ENCODE measurements at places on chromosomes 13 and 19.

GRCh38 chr19:1289686-1290025, 4.0 kb downstream of the EFNA2 start:
- DNase-seq, result no peak

DNA sequence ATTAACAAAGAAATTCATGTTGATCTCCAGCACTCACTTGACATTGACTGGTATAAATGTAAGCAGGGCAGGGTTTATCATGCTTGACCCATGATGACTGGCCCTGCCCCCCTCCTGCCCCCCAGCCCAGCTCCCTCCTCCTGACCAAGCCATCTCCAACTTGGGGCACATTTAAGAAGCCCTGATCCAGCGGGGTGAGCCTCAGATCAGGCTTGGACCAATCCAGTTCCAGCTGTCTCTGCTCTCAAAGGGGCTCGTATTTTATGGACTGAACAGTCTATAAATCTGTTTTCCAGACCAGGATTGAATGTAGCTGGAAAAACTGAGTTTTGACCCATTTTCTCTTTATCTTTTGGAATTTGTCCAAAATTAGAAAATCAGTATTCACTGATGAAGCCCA, 100.0 kb downstream of the COL4A1 start:
- no peak for DNase-seq

GRCh38 chr19:4089400-4089908, 22.8 kb upstream of the ZBTB7A start:
- DNase-seq, result peak; percentile 83

DNA sequence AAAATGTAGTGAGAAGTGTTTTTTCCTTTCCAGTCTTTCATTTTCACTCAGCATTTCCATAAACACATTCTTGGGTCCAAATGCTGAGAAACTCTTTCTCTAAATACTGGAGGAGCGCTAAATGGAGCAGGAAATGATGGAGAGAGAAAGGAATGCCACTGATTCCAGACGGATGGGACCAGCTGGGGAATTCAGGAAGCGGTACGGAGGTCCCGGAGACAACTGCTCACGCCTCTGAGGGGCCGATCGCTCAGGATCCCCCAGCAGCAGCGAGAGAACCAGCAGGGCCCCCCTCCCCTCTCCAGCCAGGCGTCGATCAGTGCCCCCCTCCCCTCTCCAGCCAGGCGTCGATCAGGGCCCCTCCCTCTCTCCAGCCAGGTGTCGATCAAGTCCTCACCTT, 13.2 kb downstream of the RASA3 start:
- no peak for DNase-seq

- DNase-seq, result peak; percentile 22
Measured at GRCh38 chr13:111228262-111229144, 91.9 kb upstream of the TEX29 start.

GRCh38 chr13:93899981-93900380, 579.5 kb downstream of the DCT start:
- DNase-seq, result no peak

- no peak for DNase-seq
Measured at GRCh38 chr19:573519-573825, 1.1 kb downstream of the BSG start.

DNA sequence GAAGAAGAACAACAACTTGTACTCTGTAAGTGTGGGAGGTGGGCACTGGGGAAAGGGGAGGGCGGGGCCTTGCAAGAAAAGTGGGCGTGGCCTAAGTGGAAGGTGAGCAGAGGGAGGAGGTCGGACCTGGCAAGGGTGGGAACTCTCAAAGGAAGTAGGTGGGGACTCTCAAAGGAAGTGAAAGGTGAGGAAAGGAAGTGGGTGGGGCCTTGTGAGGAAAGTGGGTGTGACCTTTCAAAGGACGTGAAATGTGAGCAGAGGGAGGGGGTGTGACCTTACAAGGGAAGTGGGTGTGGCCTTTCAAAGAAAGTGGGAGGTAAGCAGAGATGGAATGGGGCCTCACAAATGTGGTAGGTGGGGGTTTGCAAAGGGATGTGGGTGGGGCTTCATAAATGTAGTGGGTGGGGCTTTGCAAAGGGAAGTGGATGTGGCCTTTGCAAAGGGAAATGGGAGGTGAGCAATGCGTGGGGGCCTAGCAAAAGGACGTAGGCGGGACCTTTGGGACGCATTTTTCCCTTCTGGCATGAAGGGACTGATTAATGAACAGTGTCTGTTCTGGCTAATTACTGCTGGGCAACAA, 25.9 kb downstream of the ACSBG2 start:
- DNase-seq, result peak; percentile 83

DNA sequence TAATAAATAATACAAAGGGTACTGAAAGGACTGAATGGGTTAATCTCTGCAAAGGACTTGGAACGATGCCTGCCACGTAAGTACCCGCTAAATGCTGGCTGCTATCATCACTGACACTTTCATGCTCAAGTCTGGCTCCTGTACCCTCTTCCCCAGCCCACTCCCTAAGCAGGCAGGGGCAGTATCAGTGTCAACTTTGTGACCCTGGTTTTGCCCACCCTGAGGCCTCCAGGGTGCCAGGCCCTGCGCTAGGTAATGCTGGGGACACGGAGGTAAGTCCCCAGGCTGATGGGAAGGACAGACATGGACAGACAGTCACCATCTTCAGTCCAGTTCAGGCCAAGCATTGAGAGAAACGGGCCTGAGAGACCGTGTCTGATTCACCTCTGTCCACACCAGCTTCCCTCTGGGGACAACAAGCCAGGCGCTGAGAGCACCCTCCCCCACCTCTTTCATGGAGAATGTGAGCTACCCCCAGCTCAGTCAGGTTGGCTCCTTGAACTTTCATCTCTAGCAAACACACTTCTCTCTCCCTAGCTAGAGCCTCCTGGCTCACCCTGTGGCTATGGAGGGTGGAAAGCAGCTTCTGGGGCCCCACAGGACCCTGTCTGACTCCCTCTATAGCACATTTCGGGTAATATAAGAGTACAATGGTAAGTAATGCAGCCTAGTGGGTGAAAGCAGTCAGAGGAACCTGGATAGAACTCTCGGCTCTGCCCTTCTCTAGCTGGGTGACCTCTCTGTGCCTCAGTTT, 800 bp downstream of the ETFB start:
- peak; percentile 49 for DNase-seq

GRCh38 chr19:46043519-46043918, 2.7 kb upstream of the IGFL4 start:
- DNase-seq, result no peak

GRCh38 chr19:29923653-29924052, 18.4 kb upstream of the URI1 start:
- DNase-seq, result no peak

- peak; percentile 72 for DNase-seq
Measured at GRCh38 chr19:34428549-34429285, 536 bp downstream of the UBA2 start.

DNA sequence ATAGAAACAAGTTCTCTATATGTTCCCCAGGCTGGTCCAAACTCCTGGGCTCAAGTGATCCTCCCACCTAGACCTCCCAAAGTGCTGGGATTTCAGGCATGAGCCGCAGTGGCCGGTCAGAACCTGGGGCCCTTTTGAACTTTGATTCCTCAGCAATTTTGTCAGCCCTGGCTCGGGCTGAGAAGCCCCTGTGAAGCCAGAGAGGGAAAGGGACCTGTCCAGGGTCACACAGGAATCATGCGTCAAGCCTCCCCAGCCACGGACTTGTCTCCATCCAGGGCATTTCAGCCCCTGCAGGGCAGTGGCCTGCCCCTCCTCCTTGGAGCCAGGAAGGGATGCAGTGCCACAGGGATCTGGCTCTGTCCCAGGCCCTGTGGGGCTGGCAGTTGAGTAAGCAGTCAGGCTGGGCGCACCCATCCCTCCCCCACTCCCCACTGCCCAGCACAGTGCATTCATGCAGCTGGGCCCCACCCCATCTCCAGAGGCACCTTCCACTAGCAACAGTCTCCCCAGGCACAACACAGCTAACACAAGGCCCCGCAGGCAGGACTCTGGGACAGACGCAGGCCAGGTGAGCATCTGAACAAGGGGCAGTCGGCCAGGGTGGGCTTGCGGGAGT, at the start of gene CAPS:
TSS of gene CAPS (plus strand) at position 516 of the 619 bp plus-strand sequence. CDS start 153 bp downstream, outside the sequence.
- DNase-seq, result no peak

- no peak for DNase-seq
Measured at GRCh38 chr13:47085346-47085745, 188.5 kb upstream of the HTR2A start.

DNA sequence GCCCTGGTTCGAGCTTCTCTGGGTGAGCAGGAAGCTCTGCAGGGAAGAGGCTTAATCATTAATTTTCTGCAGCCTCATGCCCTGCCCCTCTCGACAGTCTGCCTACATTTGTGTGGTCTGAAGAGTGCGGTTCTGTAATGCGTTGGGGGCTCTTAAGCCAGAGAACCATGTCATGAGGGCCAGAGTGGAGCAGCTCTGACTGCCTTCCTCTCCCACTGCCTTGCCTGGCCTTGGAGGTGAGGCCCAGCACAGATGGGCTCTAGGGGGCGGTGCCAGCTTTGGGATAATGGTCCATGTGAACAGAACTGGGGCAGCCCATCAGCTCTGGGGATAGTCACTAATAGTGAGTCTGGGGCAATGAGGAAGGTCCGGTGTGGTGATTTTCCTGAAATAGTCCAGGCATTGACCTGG, 5.7 kb downstream of the FGF9 start:
- DNase-seq, result no peak

DNA sequence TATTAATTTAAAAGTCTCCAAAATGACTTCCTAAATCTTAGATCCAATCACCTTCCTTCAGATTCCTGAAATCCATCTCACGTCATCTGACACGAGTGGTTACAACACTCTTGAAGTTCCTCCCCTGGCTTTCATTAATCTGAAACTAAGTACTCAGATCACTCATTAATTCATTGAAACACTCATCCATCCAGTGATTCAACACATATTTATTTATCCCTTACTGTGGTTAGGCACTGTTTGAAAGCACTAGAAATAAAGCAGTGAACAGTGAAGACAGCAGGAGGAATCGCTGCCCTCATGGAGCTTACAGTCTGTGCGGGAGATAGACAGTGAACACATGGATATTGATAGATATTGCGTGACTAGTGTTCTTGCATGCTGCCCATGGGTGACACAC, 472.4 kb downstream of the DCT start:
- no peak for DNase-seq

- DNase-seq, result no peak
Measured at GRCh38 chr19:14116525-14116917, 1.0 kb downstream of the PRKACA start.

DNA sequence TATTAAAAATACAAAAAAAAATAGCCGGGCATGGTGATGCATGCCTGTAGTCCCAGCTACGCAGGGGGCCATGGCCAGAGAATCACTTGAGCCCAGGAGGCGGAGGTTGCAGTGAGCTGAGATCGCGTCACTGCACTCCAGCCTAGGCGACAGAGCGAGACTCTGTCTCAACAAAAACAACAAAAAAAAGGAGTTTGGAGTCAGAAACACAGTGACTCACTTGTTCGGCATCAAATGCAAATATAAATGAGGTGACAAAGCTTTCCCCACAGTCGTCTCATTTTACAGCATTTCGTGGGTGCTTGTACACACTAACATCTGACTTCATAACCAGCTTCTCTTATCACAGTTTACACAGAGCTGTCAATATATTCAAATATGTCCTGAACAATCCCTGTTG, 11.0 kb downstream of the ZNF665 start:
- DNase-seq, result no peak

GRCh38 chr13:73496711-73497110, 437.9 kb downstream of the KLF5 start:
- no peak for DNase-seq

- DNase-seq, result peak; percentile 41
Measured at GRCh38 chr19:2231621-2232221, 4.4 kb downstream of the PLEKHJ1 start.

DNA sequence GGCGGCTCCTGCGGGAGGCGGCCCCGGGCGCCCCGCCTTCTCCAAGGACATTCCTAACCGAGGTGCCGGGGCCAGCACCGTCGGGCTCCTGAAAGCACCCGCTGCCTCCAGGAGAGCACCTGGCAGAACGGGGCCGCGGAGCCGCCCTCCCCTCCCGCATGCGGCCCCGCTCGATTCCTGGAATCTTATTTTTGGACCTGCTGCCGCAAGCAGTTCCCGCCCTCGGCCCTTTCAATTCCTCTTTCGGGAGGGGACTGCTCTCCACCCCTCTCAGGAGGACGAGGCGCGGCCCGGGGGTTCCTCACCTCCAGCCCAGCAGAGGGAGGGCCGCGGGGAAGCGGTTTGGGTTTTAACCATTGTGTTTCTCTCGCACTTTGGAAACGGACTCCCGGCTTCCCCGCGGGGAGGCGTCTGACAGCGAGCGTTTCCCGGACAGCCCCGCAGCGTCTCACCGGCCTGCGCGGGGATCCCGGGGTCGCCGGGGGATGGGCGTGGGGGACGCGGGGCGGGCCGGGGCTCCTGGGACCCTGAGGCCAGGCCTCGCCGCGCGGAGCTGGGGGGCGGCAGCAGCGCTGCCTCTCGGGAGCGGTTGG, 849 bp downstream of the GAS6 start:
- peak; percentile 74 for DNase-seq

DNA sequence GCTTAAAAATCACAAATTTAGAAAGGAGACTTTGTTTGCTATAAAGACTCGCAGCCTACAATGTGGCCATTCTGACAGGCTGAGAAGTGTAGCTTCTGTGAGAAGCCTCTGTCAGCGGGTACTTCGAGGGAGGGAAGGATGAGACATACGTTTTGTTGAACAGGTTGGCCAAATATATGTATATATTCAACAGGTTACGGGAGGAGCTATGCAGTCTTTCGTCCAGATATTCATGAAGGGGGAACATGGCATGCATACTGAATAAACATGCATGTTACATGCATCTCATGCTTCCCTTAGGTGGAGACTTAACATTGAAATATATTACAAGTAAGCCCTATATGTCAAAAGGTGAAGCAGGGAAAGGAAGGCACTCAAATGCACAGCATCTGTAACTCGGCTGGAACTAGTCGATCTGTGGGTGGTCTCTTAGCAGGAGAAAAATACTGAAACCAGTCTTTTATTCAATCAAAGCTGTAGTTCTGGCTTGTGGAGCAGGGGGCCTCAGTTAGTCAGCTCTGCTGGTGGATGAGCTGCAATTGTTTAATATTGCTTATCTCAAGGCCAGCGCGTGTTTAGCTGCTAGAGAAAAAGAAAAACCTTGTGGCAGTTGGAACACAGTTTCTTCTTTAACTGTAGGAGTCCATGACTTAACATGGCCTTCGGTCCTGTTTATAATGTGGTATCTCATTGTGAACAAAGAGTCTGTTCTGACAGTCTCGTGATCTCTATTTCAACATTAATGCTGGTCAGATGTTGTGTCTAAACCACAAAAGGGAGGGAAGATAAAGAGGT, 94.3 kb downstream of the FAM216B start:
- no peak for DNase-seq

Measured in suppressor macrophage treated with lipopolysaccharide for 1 hour (primary cell).